ENCODE measurements at places on chromosomes 2 and 18.

DNA sequence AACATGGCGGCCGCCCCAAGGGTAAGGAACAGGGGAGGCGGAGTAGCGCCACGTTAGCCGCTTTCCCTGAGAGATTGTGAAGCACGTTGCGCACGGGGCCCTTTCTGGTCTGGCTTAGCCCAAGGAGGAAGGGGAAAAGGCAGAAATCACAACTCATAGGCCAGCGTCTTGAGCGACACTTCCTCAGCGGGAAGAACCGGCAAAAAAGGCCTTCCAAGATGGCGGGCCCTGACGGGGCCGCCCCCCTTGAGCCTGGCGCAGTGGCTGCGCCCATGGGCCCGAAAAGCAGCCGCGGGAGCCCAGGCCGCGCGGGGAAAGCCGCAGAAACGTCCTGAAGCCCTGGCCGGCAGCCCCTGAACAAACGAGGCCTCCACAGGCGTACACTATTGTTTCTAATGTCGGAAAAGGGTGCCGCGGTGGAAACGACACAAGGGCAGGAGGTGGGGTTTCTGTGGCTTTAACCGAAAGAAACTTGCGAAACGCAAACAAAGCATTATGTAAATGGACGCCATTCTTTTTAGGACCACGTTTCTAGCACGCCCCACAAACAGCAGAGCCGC lies 919 bp upstream of the PCBP1 start:
- DNase-seq: peak; percentile 62

GRCh38 chr2:2146969-2147900 lies 183.8 kb downstream of the MYT1L start:
- DNase-seq: no peak

GRCh38 chr2:196376984-196377877 lies 205.9 kb upstream of the STK17B start:
- no peak for DNase-seq

GRCh38 chr2:51778806-51779205 lies 746.9 kb upstream of the NRXN1 start:
- no peak for DNase-seq

- no peak for DNase-seq
These were observed 129.6 kb upstream of the SLC1A4 start for GRCh38 chr2:64859312-64860212.

- DNase-seq: no peak
These were observed 1644.3 kb upstream of the NXPH2 start for GRCh38 chr2:140424471-140424870.

DNA sequence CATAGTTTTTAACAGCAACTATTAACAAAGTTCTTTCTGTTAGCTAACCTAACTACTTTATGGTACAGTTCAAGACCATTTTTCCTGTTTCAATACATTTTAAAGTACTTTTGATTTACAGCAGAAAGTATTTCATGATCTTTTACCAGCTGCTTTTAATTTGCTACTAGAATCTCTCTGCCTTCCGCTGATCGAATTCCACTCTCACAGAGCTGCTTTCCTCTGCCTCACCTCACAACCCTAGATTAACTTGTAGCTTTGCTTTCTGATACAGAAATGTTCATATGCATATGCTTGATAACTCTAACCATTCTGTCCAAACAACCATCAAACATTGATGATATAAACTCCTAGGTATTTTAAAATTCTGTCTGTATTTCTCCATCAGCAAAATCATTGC lies 463.2 kb upstream of the ZEB2 start:
- DNase-seq: no peak

DNA sequence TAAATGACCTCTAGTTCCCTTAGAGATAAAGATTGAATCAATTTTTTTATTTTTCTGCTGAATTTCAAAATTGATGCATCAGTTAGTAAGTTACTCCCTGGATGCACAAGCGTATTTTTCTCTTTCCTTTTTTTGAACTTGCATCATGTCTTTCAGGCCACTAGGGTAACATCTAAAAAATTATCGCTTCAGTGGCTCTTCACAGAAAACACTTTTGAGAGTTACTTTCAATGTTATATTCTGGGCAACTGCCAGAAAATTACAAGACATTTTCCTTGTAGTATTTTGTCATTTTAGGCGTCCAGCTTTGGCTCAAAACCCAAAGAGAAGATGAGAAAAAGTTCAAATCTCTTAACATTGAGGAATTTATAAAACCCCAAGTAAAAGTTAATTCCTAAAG lies 59.8 kb downstream of the DSEL start:
- DNase-seq: no peak

- no peak for DNase-seq
These were observed 60.5 kb downstream of the CUL3 start for GRCh38 chr2:224524657-224525056.

DNA sequence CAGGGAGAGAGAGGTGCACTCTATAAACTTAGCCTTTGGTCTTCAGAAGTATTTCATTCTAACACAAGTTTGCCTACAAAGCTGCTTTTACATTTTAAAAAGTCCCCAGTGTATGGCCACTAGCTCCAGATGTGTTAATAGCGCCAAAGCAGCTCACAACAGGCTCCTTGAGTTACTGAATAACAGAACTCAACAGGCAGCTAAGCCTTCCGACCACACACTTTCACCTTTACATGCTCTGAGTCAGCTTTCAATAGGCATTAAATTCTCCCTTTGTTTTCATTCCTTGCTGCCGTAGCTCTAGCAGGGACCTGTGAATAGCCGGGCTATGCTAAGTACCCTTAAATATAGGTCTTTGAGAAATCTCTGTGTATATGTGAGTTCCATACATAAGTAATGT lies 262.8 kb upstream of the PARD3B start:
- no peak for DNase-seq

DNA sequence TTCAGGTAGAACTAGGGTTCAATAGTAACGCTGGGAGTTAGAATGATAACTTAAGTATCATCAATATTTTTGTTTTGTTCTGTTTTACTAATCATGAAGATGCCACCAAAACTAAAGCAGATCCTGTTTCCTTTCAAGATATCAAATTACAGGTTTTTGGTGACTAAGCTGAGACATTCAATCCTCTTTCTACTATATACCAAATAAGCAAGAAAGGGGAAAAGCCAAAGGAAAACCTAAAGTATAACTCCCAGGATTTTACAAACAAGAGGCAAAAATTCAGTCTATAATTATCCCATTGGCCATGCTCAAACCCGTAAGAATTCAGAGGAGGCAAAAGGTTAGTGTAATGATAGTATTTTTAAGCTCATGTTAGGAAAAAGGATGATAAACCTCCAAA lies 175.2 kb upstream of the CCDC150 start:
- DNase-seq: no peak

DNA sequence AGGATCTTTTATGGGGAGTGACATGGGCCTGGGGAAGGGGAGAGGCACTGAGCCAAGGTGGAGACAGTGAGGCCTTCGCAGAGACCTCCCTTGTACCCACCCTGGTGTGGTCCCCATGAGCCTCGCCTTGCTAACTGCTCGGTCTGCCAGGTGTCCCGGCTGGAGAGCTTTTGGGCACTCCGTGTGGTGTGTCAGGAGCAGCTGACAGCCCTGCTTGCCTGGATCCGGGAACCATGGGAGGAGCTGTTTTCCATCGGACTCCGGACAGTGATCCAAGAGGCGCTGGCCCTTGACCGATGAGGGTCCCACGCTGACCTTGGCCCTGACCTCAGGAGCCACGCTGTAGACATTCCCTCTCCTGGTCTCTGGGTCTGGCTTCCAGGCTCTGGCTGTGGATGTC lies 11.5 kb upstream of the SLC4A3 start:
- DNase-seq: no peak

- DNase-seq: no peak
These were observed 57.2 kb upstream of the LYPD6B start for GRCh38 chr2:148981324-148981723.

- DNase-seq: no peak
These were observed 88.0 kb upstream of the SETBP1 start for GRCh38 chr18:44592639-44593038.

DNA sequence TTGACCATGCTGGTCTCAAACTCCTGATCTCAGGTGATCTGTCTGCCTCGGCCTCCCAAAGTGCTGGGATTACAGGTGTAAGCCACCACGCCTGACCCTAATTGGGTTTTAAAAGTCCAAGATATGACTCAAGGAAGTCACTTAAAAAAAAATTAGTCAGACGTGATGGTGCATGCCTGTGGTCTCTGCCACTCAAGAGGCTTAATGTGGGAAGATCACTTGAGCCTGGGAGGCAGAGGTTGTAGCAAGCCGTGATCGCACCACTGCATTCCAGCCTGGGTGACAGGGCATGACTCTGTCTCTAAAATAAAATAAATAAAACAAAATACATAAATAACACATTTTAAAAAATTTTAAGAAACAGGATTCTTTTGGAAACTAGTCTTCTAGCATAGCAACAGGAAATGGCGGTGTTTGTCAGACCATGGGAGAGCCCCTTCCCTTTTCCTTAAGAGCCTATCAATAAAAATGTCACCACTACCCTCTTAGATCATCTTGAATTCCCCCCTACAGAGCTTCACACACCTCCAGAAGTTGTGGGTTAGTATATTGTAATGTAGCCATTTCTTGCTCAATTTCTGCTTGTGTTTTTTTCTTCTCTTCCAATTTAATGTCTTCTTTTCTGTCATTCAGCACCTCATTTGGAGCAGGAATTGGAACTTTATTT lies 20.1 kb downstream of the SFT2D3 start:
- DNase-seq: no peak

GRCh38 chr2:16485251-16485650 lies 180.4 kb downstream of the CYRIA start:
- DNase-seq: no peak

DNA sequence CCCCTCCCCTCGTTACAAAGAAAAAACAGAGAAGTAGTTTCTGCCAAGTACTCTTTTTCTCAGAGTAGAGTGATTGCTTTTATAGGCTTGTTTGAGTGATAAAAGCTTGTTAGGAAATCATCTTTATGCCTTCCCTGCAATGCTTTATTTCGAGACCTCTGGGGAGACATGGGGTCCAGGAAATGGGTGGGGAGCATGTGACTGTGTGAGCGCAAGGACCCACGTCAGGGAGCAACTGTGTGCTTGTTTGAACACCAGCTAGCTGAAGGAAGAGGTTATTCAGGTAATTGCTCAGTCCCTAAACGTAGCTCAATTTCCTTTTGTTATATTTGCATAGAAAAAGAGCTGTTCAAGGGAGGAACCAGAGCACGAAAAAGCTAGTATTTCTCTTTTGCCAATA lies 187.3 kb downstream of the FAM210A start:
- no peak for DNase-seq

GRCh38 chr2:20424300-20425290 lies 22.3 kb upstream of the RHOB start:
- DNase-seq: no peak

DNA sequence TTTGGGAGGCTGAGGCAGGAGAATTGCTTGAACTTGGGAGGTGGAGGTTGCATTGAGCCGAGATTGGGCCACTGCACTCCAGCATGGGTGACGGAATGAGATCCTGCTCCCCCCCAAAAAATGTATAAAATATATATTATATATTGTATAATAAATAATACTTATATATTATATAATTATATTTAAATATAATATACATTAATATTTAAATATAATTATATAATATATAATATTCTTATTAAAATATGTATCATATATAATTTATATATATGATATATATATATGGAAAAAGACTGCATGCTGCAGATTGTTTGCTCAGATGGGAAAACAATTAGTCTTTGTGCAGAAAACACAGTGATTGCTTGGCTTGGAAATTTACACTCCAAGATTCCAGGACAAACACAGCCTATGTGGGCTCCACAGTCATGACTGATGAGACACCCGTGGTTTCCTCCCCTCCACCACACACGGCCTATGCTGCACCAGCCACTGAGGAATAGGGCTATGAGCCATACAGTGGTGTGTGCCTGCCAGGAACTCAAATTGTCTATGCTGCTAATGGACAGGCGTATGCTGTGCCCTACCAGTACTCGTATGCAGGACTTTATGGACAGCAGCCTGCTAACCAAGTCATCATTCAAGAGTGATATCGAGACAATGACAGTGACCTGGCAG lies 30.0 kb downstream of the PMAIP1 start:
- DNase-seq: no peak

- DNase-seq: no peak
These were observed 65.7 kb downstream of the SPRED2 start for GRCh38 chr2:65366595-65367125.

GRCh38 chr2:5751873-5752482 lies 59.8 kb downstream of the SOX11 start:
- no peak for DNase-seq

DNA sequence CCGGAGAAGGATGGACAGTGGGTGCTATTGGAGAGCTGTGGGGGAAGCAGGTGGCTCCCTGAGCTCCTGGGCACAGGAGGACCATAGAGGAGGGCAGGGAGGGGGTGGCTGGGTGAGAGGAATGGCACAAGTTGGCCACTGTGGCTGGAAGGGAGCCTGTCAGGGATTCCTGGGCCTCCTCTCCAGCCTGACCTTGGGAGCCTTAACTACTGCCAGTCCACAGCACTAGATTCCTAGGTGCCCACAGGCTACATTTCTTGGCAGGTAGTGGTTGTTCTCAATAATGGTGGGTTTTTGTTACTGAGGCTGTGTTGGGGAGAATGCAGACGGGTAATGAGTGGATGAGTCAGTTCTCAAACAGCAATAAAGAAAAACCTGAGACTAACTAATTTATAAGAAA lies 26.0 kb downstream of the EFHD1 start:
- DNase-seq: no peak

DNA sequence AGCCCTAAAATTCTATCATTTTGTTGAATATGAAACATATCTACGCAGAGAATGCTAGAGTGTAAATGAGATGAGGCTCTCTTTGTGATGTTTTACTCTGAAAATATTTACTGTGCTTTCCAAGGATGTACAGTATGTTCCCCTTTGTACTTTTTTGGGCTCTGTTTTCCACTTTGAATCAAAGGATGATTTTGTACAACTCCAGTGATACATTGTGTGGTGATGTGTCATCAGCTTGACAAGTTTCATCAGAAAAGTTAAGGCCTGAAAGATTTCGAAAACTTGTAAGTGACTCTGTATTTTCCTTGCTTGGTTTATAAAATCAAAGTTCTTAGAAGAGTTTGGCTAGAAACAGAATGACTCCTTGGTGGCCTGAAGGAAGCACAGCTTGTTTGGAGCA lies 206.3 kb downstream of the LTBP1 start:
- DNase-seq: no peak
